ENCODE measurements at places on chromosomes 1 and 21.

DNA sequence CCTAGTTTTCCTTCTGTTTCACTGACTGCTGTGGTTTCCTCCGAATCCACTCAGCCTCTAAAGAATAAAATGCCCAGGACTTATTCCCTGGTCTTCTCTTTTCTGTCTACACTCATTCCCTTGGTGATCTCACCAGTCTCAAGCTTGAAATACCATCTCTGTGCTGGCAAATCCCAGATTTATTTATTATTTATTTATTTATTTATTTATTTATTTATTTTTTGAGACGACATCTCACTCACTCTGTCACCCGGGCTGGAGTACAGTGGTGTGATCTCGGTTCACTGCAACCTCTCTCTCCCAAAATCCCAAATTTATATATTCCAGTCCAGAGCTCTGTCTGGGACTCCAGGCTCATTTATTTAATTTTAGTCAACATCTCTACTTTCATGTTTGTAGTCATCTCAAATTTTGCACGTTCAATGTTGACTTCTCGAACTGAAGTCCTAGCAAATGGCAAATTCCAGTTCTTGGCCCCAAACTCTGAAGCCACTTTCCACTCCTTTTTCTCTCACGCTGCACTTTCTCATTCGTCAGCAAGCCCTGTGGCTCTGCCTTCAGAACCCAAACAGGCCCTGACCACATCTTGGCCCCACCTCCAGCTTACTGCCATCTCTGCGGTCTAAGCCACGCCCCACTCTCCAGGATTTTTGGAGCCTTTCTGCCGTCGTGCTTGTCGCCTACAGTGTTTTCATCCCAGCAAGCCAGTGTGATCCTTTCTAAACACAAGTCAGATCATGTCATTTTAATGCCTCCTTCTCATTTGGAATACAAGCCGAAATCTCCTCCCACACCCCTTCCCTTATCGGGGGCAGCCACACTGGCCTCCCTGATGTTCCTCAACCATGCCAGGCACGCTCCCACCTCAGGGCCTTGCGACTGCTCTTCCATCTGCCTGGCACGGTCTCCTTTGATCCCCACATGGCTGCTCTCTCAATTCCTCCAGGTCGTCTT is 14.2 kb upstream of the TENT5B start:
- peak; percentile 88 for DNase-seq

GRCh38 chr1:237428809-237429208 is 386.8 kb downstream of the RYR2 start:
- DNase-seq, result no peak

GRCh38 chr1:160309185-160309557 is 24.2 kb upstream of the PEX19 start:
- no peak for DNase-seq

DNA sequence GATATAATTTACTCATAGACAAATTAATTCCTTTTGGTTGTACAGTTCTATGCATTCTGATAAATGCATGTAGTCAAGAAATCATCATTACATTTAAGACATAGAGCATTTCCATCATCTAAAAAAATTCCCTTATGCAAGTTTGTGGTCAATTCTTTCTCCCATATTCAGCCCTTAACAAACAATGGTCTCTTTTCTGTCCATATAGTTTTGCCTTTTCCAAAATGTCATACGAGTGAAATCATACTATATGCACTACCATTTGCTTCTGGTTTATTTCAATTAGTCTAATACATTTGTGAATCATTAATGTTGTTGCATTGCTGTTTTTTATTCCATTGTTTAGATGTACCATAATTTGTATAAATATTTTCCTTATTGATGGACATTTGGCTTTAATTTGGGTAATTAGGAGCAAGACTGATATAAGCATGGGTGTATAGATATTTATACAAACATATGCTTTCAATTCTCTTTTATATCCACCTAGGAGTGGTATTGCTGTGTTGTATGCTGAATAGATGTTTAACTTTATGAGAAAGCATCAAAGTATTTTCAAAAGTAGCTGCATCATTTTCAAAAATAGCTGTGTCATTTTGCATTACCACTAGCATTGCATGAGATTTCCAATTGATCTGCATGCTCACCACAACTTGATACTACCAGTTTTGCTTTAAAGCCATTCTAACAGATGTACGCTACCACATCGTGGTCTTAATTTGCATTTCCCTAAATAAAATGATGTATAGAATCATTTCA is 397.0 kb upstream of the ADAMTS5 start:
- no peak for DNase-seq

- peak; percentile 36 for DNase-seq
Measured at GRCh38 chr1:203368624-203369451, 17.9 kb upstream of the FMOD start.

DNA sequence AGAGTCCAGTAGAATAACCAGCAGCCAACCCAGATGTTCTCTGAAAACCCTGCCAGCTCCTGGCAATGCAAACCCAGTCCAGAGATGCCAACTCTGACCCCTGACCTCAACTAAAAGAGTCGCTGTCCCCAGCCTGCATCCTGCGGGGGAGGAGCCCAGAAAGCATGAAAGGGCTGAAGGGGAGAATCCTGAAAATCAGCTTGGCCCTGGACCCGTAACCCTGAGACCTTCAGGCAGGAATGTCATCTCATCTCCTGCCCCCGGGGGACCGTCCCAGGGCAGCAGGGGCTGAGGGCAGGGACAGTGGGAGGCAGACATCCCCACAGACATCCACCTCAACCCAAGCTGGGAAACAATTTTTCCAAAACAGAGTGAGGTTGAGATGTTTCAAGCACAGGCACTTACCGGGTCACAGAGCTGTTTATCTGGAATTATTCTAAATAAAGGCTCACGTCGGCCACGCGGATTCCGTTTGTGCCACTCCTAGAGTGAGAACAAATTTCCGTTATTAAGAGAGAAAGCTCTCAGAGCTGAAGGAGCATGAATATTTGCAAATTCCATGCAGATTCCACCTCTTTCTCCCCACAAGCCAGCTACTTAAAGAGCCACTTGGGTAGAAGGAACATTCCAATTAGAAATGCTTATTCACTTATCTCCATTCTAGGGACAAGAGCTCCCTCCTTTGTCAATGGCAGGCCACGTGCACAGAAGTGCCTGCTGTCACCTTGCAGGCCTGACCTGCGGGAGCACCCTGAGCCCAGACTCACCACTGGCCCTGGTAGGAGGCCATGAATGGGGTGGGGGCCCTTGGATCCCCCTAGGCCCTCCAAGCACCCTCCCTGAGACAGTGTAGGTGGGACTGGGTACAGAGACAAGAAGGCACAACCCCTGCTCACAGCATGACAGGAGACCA is 240.1 kb downstream of the NPHP4 start:
- peak; percentile 49 for DNase-seq

- no peak for DNase-seq
Measured at GRCh38 chr1:103949779-103950178, 200.1 kb downstream of the AMY1C start.

DNA sequence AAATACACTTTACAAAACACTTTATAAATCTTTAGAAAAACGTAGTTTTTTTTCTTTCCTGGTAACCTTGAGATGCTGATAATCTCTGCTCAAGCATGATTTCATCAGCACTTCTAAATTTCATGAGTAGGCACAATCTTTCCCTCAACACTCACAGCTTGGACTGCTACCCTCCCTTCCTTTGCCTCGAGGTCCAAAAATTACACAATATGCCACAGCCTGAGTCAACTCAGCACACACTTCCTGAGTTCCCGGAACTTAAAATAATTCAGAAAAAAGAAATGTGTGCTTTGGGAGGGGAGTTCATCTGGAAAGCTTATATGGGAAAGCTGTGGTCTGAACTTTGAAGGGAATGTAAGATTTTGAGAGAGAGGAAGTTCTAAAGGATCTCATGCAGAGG is 5.9 kb downstream of the CLCA2 start:
- DNase-seq, result no peak

GRCh38 chr1:183272390-183272848 is 86.4 kb downstream of the LAMC2 start:
- DNase-seq, result peak; percentile 68

Measured in ELF-1 (cell line).